ENCODE measurements at places on chromosomes 1 and 21.

- DNase-seq = no peak
These were observed 922 bp upstream of the FCRLB start for GRCh38 chr1:161720422-161720821.

DNA sequence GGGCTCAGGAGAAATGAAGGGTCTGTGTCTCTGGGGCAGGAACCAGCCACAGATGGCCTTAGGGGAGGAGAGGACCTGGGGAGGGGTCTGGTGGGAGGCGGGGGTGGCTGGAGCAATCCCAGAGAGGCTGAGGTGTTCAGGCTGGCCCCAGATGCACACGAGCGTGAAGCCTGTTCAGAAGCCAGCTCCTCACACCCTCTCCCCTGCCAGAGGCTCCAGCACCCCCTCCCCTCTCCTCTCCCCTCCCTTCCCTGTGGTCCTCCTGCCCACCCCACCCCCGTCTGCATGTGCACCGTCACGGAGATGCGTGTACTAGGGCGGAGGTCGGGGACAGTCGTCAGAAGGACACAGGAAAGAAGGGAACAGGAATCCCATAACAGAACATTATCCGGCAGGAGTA is 115.0 kb upstream of the COL6A1 start:
- no peak for DNase-seq

DNA sequence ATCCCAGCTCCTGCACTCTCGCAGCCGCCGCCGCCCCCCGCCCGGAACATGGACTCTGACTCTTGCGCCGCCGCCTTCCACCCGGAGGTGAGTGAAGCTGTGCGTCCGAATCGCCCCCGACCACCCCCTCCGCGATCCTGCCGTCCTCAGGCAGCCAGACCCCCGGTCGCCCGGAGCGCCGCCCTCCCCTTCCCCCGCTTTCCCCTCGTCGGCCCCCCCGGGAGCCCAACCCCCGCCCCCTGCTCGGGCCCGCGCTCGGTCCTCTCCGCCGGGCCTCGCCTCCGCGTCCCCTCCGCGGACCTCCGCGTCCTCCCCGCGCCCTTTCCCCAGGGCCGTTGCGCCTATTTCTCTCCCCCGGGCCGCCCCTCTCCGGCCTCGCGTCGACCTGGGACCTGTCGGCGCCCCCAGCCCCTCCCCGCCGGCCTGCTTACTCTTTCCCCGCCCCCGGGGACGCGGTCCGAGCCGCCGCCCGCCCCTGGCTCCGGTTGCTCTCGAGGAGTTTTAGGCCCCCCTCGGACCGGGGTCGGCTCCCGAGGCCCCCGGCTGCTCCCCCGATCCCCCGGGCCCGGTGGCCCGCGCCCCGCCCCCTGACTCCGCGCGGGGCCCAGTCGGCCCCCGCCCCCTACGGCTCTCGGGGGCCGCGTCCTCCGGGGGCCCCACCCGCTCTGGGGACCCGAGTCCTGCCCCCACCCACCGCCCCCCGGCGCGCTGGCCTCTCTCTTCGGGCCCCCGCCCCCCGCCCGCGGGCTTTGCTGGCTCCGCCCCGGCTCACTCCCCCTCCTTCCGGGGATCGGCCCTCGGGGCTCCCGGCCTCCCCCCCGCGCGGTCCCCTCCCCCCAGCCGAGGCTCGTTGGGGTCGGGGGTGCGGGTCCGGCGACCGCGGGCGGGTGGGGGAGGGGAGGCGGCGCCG is 743 bp downstream of the PHF13 start:
- peak; percentile 77 for DNase-seq

DNA sequence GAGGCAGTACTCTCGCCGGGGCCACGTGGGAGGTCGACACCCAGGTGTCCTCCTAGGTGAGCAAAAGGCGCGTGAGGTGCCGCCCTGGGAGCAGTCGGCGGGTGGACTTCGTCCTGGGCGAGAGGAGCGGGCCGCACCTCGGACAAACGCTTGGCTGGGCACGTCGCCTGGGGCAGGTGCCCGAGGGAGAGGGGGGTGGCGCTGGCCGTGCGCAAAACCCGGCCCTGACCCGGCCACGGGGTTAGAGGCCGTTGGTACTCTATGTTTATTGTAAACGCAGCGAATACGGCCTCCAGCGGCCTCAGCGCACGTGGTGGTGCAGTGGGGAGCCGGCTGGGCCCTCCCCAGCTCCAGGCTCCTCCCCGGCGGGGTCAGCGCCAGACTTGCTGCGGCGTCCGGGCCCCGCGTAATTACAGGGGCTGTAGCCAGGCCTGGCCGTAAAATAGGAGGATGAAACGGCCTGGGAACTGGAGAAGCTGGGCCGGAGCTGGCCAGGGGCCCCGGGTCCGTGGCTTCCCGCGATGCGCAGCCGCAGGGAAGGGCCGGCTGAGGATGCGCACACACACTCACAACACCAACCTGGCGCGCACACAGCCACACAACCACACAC is 1.6 kb upstream of the EFNA1 start:
- no peak for DNase-seq

GRCh38 chr1:29202584-29203340 is 21.1 kb upstream of the SRSF4 start:
- peak; percentile 99 for DNase-seq

- DNase-seq = no peak
These were observed 808.6 kb upstream of the ADGRL4 start for GRCh38 chr1:79815115-79815514.

- DNase-seq = no peak
These were observed 101.5 kb upstream of the ADGRL2 start for GRCh38 chr1:81699234-81699633.

GRCh38 chr1:193472838-193473398 is 286.5 kb upstream of the B3GALT2 start:
- DNase-seq = no peak
